Jurkat, Clone E6-1 (cell line): ENCODE measurements at places on chromosomes 4 and X.

DNA sequence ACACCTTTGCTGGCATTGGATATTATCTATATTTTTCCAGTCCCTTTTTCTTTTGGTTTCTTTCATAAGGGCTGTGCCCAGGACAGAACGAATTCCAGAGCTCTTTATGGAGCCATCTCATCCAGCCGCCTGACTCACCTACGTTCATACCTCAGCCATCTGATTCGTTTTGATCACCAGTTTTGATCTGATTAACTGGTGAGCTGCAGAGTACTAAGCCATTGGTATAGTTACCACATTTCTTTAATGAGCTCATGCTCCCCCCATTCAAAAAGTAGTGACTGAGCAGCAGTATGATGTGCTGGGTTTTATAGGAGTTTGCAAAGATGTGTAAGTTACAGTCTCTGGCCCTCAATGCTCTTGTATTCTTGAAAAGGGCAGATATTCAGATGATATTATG lies 43.0 kb upstream of the CDKN2AIP start:
- DNase-seq, result no peak

GRCh38 chr4:34181311-34181841 lies 2062.9 kb downstream of the ARAP2 start:
- no peak for DNase-seq

DNA sequence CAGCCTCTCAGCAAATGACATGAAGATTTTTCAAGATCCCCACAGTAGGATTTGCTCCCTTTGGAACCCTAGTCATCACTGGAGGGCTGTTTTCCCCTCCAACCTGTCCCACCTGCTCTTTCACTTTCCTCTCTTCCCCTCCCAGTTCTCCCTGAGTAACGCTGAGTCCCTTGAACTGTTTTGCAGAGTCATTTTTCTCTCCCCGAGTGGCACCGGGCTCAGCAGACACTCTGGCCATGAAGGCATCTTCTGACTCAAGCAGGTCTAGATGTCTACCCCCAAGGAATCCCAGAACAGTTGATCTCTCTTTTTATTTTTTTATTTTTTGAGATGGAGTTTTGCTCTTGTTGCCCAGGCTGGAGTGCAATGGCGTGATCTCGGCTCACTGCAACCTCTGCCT lies 52.2 kb downstream of the HTRA3 start:
- DNase-seq, result no peak

DNA sequence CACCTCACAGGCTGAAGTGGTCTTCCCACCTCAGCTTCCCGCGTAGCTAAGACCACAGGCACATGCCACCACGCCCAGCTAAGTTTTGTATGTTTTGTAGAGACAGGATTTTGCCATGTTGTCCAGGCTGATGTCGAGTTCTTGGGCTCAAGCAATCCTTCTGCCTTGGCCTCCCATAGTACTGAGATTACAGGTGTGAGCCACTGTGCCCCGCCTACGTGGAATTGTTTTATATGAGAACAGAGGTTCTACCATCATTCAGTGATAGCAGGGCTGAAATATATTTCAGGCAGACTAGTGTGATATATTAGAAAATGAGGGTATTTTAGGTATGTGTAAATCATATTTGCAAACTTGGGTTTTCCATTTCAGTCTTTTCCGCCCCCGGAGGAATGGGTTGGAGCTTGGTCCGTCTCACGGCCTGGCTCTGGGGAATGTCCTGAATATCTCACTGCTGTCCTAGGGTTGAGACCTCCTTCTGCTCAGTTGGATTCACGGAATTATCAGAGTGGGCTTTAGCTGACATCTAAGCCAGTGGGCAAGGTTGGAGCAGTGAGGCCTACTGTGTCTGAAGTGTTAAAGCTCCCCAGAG lies 19.9 kb downstream of the NSD2 start:
- DNase-seq, result no peak

DNA sequence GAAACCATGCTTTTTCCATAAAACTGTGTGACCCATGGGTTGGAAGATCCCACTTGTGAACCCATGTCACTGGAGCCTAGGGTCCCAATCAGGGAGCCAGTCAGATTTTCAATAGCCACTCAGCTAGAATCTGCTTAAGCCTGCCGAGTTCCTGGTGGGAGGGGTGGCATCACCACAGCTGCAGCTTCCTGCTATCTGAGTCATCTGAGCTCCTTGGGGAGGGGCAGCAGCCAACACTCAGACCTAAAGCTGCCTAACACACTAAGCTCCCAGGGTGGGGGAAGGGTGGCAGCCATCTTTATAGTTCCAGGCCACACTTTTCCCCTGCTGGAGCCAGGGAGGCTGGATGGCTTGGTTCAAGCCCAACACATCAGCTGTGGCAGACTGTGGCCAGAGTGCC lies 350.1 kb downstream of the C4orf33 start:
- no peak for DNase-seq

- DNase-seq, result no peak
Measured at GRCh38 chrX:40154250-40154852, 56.6 kb upstream of the BCOR start.

GRCh38 chr4:8293131-8293975 lies 23.8 kb downstream of the HTRA3 start:
- DNase-seq, result no peak

DNA sequence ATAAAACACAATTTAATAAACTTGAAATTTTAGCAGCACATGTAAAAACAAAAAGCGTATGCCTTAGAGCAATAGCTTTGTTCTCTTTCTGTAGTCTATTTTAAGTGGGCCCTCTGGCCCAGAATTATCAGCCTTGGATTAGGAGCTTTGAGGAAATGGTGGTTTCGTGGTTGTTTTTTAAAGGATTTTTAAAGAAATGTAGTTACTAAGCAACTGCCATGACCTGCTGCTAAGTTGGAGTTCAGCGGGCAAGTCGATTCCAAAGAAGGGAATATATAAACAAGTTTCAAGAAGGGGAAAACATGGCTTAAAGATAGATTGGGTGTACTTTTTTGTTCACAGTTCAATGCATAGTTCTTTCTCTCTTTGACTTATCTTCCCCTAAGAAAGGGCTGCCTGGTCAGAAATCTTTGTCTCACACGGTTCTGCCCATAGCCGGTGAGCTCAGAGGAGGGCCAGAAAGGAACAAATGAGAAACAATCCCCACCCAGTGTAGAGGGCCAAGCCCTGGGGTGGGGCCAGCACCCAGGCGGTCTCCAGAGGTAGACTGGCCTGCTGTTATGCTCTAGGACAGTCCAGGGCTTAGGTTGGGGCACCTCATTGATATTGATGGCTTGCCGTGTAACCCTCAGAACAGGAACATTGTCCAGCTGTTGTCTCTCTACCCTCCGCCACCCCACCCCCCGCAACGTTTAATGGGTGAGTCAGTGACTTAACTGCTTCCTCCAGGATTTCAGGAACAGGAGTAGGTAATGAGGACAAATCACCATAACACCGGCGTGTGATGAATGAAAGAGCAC lies 32.5 kb downstream of the DLG3 start:
- no peak for DNase-seq

DNA sequence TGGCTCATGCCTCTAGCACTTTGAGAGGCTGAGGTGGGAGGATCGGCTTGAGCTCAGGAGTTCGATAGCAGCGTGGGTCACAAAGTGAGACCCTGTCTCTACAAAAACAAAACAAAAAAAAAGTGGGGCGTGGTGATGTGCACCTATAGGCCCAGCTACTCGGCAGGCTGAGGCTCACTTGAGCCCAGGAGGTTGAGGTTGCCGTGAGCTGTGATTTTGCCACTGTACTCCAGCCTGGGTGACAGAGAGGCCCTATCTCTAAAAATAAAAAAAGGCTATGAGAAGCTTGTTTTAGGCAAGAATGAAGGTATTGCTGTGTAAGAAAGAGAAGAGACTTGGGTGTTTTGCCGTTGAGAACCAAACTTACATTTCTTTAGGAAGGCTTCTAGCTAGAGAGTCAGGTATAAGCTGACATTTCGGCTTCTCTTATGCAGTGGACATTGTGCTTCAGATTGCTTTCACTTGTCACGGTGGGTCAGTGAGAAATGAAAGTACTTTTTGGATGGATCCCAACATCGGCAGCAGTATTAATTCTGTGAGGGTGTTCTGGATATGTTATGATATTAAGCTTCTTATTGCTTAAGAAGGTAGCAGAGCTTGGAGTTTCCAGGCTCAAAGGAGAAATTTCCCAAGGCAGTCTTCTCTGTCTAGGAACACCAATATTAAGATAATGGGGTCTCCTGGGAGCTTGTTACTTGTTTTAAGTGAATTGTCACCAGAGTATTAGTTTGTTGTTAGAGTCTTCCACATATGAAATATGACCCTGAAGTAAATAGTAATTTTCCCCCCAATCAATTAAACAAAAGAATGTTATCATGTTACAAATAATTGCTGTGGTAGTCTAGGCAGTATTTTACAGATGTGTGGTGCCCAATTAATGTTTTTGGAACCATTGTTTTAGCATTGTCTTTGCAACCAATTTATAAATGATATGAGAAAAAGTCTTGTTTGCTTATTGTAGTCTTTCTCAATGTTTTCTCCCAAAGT lies 17.6 kb downstream of the TMEM131L start:
- no peak for DNase-seq

- no peak for DNase-seq
Measured at GRCh38 chrX:119503484-119503861, 35.2 kb downstream of the SLC25A5 start.

GRCh38 chrX:151687635-151688034 lies 7.6 kb upstream of the PRRG3 start:
- DNase-seq, result no peak

- DNase-seq, result no peak
Measured at GRCh38 chr4:95129821-95130311, 372.1 kb downstream of the BMPR1B start.

GRCh38 chr4:85246055-85246454 lies 228.9 kb upstream of the ARHGAP24 start:
- no peak for DNase-seq

GRCh38 chr4:37693450-37694190 lies 7.4 kb upstream of the RELL1 start:
- DNase-seq, result no peak

DNA sequence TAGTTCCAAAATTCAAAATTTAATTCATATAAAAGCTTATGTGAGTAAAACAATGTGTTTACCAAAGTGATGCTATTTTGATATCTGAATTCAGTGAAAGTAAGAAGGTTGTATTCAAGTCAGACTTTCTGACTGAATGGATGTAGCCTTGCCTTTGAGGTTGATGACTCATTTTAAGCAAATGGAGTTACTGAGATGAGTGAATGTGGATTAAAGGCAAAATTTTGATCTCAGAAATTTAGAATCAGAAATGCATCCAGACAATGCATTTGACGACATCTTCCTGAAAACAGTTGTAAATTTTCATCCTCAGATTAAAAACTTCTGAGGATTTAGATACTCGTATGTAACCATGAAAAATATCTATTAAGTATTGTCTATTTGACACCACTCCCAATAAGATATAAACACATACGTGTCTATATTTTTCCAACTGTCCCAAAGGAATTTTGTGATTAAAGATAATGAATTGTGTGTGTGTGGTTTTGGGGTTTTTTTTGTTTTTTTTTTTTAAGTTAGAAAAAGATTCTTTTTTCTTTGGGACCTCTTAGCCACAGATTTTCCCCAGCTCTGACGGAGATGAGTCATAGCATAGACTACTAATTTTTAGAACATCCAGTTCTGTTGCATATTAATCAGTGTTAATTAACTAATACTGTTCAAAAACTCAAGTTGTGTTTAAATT lies 34.4 kb downstream of the NFKB1 start:
- no peak for DNase-seq

GRCh38 chrX:56031409-56031808 lies 200.7 kb upstream of the KLF8 start:
- no peak for DNase-seq

GRCh38 chr4:110550260-110550659 lies 72.6 kb downstream of the PITX2 start:
- DNase-seq, result no peak

DNA sequence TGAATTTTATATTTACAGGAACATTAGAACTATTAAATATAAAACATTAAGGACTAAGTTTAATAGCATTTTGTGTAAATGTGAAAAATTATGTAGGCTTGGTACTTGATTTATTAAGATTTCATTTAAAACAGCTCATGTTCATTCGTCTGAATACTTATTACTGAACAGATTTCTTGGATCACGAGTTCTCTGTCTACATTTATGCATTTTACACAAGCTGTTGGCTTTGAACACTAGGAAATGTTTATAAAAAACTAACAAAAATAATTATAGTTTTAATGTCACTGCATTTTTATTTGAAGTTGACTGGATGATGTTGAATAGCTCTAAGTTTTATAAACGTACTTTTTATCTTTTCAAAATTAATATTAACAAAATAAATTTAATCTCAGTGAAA lies 888.7 kb downstream of the CCSER1 start:
- DNase-seq, result no peak

DNA sequence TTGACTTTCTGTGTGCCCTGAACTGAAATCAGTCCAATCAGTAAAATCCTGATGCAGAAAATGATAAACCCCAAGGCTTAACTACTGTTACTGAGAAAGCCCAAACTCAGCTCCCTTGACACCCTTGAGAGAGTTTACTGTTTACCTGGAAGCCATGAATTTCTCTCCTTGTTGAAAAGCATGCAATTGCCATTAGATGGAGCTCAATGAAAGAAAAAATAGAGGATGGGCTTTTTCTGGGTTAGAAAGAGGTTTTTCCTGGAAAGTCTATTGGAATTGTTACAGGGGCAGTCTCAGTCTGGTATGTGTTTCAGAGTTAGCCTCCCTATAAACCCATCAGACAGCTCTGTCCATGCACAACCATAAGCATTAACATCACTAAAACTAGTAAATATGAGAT lies 66.4 kb upstream of the C4orf54 start:
- no peak for DNase-seq

DNA sequence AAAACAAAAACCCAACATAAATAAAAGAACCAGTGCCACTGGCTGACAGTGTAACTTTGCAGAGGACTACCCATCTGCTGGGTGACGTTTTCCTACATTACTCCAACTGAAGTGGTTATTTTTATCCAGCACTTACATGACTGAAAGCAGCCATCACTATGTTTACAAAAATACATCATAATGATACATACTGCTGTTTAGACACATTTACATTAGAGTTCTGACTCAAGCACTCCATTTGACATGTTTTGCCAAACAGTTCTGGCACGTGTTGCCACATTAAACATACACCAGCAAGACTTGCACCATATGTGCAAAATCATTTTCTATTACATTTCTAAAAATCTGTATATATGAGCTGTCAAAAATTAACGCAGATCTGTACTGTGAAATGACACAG lies 39.6 kb downstream of the BEND4 start:
- DNase-seq, result no peak

DNA sequence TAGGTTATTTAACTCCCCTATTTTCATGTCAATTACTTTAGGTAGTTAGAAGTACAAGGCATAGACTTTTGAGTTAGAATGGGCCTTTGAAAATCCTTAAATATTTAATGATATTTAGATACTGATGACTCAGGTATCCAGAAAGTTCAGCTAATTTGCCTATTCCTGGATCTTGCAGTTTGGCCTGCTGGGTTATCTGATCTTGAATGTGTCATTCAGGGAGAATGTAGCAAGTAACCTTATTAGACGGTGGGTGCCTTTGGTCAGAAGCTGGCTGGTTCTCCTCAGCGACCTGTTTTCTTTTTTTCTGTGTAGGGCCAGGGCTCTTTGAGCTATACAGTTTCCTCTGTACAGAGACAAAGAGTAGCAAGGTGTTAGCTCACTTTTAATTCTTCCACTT lies 42.0 kb downstream of the MTM1 start:
- no peak for DNase-seq
